NCI-H1694 treated with DMSO at 0.1 percent for 48 hours (cell line): ENCODE measurements at places on chromosomes 4 and X.

DNA sequence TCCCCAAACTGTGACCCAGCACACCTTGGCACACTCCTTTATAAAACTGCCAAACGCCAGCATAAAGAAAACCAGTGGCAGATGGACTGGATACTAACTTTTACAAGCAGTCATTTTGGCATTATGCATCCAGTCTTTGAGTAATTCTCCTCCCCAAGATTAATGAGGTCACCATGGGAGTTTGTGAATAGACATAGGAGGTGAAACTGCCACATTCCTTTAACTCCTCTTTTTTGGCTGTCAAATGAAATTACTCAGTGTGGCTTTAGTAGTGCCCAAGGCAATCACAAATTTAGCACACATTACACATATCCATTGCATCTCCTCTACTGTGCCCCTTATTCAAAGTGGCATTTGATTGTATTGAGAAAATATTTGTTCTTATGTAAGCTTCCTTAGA lies 315.3 kb upstream of the FGF13 start:
- DNase-seq = no peak

GRCh38 chr4:144347121-144347520 lies 206.6 kb upstream of the GYPA start:
- DNase-seq = no peak

GRCh38 chr4:26766141-26766540 lies 94.5 kb upstream of the STIM2 start:
- DNase-seq = no peak

DNA sequence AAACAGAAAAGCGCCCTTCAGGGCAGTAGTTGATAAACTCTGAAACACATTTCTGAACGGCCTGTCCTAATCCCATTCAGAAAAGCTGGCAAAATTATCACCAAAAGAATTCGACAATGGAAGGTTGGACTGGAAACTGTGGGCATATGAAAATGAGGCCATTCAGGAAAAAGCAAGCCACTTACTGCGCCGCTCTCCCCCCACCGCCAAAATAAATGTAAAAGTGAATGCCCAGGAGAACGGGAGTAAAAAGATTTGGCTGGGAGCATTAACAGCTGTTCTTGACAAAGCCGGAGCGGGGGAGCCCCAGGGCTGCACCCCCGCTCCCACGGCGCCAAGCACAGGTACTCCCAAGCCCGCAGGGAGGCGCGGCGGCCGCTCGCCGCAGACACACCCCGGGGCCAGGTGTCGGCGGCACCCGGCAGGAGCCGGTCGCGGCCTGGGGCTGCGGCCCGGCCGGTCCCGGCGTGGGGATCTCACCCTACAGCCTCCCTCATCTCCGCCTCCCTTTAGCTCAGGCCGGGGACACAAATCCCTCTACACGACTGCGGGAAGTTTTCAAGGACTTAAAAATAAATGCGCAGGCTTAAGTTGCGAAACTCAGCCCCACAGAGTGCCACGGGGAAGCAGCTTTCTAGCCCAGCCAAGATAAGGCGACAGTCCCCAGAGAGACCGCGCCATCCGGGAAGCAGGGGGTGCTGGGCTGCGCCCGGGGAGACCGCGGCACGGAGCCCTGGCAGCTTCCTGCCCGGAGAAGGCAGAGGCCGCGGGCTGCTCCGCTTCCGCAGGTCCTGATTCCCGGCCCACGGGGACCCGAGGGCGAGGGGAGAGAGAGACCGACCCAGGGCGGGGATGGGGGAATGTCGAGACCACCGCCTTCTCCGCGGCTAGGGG lies 593 bp downstream of the SH3RF1 start:
- no peak for DNase-seq

DNA sequence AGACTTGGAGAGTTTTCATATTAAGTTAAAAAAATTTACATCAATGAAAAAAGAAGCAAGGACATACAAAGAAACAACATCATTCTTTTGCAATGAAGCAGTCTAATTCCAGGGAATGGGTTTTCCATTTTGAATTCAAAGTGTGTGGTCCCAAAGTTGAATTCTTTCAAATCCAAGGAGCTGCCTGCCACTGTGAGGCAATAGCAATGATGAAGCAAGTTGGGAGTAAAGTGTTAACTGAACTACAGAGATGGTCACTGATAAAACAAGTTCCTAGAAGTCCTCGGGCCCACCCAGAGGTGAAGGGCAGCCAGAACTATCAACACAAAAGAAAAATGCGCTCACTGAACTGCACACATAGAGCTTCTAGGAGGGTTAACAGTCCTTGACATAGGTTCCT lies 115.9 kb downstream of the RAB28 start:
- no peak for DNase-seq
